Activated CD4-positive, alpha-beta memory T cell treated with anti-CD3 and anti-CD28 coated beads, Interleukin-2, amount 10 ng/mL, durations not matched to agents 7 days and 5 days (primary cell): ENCODE measurements at places on chromosomes 1 and 21.

DNA sequence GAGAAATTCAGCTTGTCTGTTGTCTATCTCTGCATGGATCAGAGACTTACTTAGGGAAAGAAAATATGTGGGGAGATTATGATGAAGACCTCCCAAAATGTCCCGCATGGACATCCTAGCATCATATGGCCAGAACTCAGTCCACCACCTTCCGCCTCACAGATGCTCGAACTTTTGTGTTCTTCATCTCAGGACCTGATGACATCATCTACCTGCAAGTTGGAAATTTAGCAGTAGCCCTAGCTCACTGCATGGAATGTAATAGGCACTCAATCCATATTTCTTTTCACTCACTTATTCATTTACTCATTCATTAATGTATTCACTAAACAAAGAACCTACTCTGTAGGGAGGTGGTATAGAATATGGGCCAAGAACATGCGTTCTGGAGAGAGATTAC, 96.8 kb downstream of the CLIC6 start:
- no peak for DNase-seq

DNA sequence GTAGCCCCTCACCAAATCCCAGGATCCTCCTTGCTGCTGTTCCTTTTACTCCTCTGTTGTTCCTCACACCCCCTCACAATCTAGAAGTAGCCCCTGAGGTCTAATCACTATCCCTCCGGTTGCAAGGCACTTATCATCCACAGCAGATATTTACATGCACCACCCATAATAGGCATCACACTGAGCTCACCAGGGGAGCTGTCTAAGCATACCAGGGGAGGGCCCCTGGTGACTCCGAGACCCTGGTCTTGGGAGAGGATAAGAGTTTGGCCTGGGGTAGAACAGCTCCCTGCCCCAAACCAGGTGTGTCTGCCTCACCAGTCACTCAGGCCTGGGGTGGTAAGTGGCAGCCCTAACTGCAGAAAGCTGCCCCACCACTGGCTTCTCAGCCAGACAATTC, 37.3 kb upstream of the ZC3H12A start:
- DNase-seq: no peak

DNA sequence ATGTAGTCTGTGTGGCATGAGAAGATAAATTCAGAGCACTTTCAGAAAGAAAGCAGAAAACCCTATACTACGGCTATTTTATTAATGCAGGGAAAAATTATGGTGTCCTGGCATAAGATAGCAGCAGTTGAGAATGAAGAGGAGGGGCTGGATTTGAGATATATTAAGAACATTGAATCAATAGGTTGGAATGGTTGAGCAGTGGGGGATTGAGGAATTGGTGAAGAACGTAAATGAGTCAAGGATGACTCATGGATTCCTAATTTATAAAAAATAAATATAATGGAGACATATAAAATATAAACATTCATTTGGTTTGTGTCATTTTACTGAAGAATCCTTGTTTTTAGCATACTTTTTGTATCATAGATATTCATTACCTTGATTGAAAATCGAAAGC, 234.3 kb upstream of the ADAMTS5 start:
- DNase-seq: no peak

DNA sequence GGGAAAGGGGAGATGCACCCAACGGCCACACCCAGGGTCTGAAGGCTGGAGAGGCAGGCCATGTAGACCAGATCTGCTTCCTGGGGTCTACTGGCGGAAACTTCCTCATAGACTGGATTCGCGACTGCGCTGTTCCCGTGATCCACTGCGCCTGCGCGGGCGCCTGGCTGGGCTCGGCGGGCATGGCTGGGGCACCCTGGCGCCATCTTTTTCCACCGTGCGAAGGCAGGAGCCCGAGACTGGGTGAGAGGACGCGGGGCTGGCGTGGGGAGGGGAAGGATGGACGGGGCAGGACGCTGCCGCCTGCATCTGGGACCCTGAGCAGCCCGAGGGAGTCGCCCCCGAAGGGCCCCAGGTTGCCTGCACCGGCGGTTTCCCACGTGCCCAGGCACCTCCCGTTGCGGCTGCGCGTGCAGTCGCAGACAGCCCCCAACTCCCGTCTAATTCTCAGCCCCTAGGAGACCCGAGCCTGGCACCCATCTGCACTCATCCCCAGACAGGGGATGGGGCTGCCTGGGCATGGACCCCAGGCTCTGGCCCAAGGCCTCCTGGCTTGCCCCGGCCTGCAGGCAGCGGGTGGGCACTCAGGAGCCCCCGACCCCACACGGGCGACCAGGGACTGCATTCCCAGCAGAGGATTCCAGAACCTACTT, 12.4 kb upstream of the FAM3B start:
- no peak for DNase-seq

DNA sequence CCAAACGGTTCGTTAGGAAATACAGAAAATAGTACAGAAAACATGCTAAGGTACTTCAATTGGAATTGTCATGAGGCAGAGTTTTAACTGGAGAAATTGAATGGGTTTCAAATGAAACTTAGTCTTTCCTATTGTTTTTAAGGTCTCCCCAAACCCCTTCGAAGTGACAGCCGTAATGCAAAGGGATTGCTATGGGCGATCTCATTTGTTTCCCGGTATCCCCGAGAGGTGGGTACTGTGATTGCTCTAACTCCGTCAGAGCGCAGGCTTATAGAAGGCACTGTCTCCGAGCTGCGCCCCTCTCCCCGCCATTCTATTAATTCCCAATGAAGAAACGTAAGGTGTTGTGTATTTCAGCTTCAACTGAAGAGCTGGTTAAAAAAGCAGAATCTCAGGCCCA, 22.0 kb upstream of the RNF187 start:
- DNase-seq: no peak

DNA sequence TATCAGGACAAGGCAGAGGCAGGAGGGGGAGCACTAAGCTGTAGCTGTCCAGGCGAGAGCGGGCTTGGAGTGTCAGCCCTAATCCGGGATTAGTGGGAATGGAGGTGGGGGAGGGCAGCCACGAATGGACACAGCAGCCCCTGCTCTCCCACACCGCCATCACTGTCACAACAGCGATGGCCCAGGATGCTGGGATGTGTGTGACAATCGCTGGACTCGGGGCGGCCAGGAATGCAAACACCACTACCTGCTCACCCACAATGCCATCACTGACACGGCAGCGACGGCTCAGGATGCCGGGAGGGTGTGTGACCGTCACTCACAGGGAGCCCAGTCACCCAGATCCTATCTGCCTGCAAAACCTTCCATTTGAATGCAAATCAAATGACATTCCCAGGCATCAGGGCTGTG, 2.9 kb downstream of the C2CD2 start:
- DNase-seq: no peak

DNA sequence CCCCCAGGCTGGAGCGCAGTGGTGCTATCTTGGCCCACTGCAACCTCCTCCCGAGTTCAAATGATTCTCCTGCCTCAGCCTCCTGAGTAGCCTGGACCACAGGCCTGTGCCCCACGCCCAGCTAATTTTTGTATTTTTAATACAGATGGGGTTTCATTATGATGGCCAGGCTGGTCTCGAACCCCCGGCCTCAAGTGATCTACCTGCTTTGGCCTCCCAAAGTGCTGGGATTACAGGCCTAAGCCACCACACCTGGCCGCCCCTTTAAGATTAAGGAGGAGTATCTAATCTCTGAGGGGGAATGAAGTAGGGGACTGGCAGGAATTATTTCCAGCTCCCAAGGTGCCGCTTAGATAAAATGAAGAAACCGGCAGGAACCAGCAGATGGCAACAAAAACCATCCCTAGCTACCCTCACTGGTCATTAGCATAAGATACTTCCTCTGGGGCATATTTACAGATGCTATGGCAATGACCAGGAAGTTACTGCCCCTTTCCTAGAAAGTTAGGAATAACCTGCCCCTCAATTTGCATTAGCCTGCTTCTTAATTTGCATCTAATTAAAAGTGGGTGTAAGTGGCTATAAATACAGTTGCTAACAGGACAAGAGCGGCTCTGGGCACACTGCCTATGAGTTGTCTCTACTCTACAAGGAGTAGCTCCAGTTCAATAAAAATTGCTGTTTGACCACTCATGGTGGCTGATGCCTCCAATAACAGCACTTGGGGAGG, 7.1 kb upstream of the NSUN4 start:
- no peak for DNase-seq

- DNase-seq: no peak
These were observed 52.2 kb upstream of the ROR1 start for GRCh38 chr1:63721531-63722189.

GRCh38 chr1:69710484-69711189, 142.9 kb downstream of the LRRC7 start:
- no peak for DNase-seq

DNA sequence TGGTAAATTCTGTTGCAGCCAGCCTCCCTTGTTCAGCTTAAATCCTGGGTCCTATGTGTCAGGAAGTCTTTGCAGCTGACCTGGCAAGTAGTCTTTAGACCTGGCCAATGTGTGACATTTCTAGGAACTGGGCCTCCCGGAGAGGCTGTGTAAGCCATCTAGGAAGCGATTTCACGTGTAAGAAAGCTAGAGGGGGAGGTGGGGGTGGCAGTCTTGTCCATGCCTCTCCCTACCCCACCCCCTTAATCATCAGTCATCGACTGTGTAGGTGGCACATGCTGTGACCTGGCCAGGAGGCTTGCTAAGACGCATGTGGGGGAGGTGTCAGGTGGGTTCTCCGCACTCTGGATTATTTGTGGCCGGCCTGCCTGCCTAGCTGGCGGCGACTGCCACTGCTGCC, 8.4 kb downstream of the C1orf226 start:
- DNase-seq: no peak

- DNase-seq: no peak
These were observed 6.1 kb upstream of the SAMD11 start for GRCh38 chr1:917466-918091.

- peak; percentile 45 for DNase-seq
These were observed 19.8 kb upstream of the PTP4A2 start for GRCh38 chr1:31957701-31958674.

DNA sequence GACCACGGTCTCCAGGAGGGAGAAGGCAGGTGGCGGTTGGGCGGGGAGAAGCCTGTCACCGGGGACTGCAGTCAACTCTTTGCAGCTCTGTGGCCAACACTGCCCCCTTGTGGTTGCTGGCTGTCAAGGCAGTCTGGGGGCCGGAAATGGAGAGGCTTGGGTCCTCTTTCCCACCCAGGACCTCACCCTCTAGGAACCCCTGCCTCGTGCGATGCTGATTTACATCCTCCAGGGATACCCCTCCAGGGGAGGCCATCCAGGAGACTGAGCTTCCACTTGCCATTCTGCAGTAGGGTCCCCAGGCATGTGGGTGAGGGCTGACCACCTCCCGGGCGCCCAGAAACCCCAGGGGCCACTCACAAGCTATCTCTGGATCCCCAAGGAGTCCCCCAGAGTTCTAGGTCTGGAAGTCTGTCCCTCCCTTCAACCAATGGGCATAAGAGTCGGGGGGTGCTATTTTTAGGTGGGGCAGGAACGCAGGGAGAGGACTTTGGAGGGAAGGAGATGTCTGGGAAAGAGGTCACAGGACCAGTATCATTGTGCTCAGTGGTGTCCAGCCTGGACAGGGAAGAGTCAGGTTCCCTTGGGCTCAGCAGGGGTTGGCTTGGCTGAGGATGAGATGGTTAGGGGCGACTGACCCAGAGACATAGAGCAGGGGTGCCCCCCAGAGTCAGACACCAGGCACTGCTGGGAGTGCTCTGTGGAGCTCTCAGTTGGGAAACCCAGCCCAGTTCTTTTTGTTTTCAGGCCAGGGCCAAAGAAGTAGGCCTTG, 7.1 kb upstream of the GPR61 start:
- DNase-seq: peak; percentile 92

DNA sequence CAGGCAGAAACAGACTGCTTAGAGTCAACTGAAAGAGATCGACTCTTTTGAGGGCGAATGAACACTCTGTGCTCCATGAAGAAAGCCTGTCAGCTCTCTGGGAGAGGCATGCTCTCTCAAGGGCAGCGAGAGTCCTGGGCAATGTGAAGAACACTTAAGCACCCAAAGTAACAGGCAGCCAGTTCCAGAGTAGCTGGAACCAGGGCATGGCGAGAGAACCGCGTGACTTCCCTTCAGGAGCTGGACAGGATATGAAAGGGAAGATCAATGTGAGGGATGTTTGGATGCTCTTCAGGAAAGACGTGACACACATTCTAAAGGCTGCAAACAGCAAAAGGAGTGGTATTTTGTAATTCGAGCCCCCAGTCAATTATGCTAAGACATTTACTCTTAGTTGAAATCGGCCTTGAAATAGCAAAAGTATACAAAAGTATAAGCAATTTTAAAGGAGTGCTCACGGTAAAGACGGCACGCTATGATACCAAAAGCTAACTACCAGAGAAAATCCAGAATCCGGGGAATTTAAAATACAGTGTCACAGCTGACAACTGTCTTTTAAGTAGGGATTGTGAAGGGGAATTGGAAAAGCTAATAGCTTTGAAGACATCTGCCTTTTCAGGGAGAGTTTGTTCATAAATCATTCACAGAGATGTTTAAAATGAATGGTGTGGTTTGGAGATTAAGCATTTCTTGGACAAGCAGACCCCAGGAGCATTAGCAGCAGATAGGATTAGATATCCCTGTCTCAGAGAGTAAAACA, 20.8 kb downstream of the ADAMTS5 start:
- no peak for DNase-seq

GRCh38 chr1:87903242-87903641, 574.6 kb downstream of the LMO4 start:
- no peak for DNase-seq

DNA sequence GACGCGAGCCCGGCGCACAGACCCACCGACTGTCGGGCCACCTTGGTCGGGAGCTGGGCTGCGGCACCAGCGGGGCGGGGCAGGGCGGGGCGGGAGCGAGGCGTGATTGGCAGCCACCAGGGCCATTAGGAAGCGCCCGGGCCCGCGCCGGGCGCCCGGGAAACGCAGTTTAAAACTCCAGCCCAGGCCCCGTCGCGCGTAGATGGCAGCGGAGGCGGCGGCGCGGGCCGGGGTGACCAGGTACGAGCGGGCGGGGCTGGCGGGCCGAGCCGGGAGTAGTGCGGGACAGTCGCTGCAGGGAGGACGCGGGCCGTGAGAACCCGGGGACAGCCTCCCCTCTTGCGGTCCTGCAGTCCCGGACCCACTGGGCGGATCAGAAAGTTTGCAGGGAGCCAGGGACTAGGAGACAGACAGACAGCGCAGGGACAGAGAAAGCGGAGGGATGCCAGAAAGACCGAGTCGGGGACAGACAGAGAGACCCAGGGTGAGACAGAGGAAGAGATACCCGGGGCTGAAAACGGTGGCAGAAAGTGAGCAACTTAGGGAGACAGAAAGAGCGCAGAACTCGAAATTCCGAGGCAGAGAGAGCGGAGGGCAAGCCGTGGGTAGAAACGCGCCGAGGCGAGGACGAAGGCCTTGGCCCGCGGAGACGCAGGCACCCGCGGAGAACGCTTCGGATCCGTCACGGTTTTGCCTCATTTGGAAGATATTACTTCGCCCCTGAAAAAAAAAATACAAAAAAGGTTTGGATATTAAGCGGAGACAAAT, at the start of gene DMBX1:
Gene DMBX1, plus strand, starts transcription at position 199 of the 768 bp plus-strand sequence. CDS start 17,175 bp downstream, outside the sequence.
- peak; percentile 61 for DNase-seq
